ENCODE measurements at places on chromosomes 7 and 10. TPM values are rescaled to one million over a fixed set of nuclear protein-coding genes. Genes with fewer than 3 reads are reported as not detected.

- no peaks in the 10 kb centered on the region for H3K27me3 ChIP-seq
- H3K4me3 ChIP-seq: no peak overlapping the region
- H3K36me3 ChIP-seq: no peaks in the 10 kb centered on the region
- no peak for DNase-seq
These were observed 576.1 kb upstream of the LRRTM3 start for GRCh38 chr10:66349726-66350125.

GRCh38 chr7:138001529-138002095 lies at the start of gene CREB3L2:
Gene CREB3L2 (minus strand): TSS chr7:138002086. CDS start chr7:138001705, 381 bp downstream.
- peak within 1 kb of the TSS; percentile 96 for H3K27ac ChIP-seq
- DNase-seq: peak; percentile 44
- H3K36me3 ChIP-seq: no peaks in the 10 kb centered on the region
- peak within 1 kb of the TSS; percentile 94 for H3K4me3 ChIP-seq
- peaks cover 21% of the 10 kb centered on the region for H3K4me1 ChIP-seq

DNA sequence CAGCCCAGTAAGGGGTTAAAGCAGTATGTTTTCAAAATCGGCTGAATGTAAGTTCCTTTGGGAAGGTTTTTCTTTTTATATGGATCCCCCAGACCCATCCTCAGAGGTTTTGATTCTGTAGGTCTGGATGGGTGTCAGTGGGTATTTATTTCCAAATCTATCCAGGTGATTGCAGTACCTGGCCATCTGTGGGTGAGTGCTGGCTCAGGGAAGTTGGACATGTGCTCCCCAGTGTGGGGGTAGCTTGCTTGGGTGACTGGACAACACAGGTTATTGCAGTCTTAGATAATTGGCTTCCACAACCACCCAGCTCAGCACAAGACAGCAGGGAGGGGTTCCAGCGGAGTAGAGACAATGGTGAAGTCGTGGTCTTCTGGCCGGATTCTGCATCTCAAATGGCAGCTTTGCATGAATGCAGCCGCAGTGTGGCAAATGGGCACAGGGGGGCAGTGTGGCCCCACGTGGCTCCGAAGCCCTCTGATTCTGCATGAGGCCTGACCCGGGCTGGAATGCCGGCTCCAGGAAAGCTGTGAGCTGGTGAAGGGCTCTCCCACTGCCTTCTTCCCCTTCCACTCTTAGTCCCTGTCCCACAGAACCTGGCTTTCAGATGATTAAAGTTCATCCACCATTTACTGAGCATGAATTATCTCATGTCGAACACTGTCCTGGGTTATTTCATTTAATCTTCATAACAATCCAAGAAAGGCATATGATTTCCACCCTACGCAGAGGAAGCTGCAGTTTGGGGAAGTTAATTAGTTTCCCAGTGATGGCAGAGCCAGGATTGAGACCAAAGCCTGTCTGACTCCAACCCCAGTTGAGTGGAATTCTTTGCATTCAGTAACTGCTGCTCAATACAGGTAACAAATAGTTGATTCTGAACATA lies 64.5 kb upstream of the SYPL1 start:
- H3K36me3 ChIP-seq: no peaks in the 10 kb centered on the region
- no peak overlapping the region for H3K4me3 ChIP-seq
- no peak overlapping the region for H3K27ac ChIP-seq
- H3K27me3 ChIP-seq: peaks cover 11% of the 10 kb centered on the region
- H3K4me1 ChIP-seq: peaks cover 2% of the 10 kb centered on the region

DNA sequence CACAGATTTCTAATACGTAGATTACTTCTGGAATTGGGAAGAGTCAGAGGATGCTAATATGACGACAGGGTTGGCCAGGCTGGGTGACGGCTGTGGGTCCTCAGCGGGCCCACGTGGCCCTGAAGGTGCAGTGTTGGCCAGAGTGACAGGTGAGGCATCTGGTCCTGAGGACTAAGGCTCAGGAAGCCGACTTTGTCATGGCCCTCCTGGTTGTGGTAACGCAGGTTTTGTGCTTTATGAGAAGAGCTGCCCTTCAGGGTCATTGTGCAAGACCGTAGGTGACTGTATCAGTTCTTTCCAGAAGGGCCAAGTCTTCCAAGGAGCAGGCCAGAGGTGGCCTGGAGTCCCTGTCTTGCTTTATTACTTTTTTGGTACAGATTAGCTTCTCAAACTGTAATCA lies 2.5 kb downstream of the EIF3B start:
- H3K4me1 ChIP-seq: peaks cover 66% of the 10 kb centered on the region
- DNase-seq: no peak
- no peaks in the 10 kb centered on the region for H3K27me3 ChIP-seq
- no peaks in the 10 kb centered on the region for H3K36me3 ChIP-seq
- H3K27ac ChIP-seq: peak overlapping the region; percentile 72

DNA sequence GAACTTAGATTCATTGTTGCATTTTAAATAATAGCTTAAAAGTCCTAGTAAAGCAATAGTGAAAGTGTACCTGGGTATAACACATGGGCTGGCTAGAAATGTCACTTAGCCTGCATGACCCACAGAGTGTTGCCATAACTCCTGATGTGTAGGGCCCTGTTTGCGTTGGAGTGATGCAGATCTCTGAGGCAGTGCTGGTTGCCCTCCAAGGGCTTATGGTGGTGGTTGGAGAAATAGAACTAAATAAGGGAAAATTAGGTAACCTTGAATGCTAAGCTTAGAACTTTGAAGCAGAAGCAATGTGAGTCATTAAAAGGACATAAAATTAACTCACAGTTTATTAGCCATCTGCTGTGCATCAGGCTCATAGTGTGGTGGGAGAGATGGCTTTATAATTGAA lies 105.7 kb downstream of the CCNY start:
- H3K4me3 ChIP-seq: no peak overlapping the region
- H3K27ac ChIP-seq: no peak overlapping the region
- H3K4me1 ChIP-seq: peaks cover 37% of the 10 kb centered on the region
- no peak for DNase-seq

DNA sequence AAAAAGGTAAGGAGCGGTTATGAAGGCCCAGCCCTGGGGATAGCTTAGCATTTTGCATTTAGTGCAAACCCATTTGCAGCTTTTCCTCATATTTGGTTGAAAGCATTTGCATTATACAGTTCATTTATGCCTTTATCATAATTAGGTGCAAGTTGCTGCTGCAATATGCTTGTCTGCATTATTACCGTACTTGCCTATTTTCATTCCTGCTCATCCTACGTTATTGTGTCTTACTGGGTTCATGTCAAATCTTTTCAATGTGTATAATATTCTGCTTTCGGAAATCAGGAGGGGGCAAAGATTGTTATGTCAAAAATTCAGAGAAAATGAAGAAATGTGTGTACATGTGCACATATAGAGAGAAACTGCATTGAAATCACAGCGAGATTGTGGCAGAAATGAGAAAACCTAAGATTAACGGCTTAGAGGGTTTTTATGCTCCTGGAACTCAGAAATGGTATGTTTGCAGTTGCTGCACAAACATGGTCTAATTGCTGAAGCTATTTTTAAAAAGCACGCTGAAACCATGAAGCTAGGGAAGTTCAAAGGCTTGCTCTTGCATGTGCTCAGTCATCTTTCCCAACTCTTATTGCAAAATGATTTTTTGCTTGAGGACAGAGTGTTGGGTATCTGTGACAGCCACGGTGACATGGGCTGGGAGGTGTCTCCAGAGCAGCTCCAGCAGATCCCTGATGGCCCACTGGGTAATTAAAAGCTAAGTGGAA lies 613.2 kb downstream of the SDK1 start:
- H3K4me1 ChIP-seq: peaks cover 3% of the 10 kb centered on the region
- peaks cover 2% of the 10 kb centered on the region for H3K27me3 ChIP-seq
- no peak overlapping the region for H3K4me3 ChIP-seq
- H3K36me3 ChIP-seq: no peaks in the 10 kb centered on the region
- no peak overlapping the region for H3K27ac ChIP-seq

DNA sequence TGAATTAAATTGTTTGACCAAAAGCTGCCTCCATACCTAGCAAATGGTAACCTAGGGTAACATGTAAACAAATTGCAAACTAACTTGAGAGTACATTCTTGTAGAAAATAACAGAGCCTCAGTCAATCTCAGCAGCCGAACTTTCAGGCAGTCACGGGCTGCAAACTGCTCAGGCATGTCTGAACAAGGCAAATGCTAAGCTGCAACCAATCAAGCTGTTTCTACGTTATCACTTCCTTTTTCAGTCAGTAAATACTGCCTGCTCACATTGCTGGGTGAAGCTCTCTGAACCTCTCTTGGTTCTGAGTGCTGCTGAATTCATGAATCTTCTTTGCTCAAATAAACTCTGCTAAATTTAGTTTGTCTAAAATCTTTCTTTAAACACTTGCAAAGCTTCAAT lies 1212.4 kb downstream of the SORCS1 start:
- no peak overlapping the region for H3K4me3 ChIP-seq
- H3K27ac ChIP-seq: no peak overlapping the region
- no peaks in the 10 kb centered on the region for H3K36me3 ChIP-seq
- DNase-seq: no peak

DNA sequence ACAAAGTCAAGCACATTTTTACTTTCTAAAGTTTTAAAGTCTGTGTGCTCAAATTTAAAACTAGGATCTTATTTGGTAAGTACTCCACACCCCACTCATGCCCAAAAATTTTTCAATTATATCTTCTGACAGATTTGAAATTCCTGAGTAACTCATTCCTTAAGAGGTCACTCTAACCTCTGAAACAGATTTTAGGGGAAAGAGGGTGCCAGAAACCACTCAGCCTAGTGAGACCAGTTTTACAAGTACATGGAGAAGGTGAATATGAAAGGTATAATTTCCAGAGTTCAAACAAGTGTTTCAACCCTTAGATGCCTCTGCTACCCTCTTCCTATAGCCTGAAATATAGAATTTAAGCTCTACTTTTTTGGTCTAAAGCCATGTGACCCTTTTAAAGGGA lies 79.2 kb downstream of the C7orf25 start:
- H3K4me1 ChIP-seq: no peaks in the 10 kb centered on the region
- no peaks in the 10 kb centered on the region for H3K36me3 ChIP-seq
- no peak overlapping the region for H3K4me3 ChIP-seq
- H3K27ac ChIP-seq: no peak overlapping the region

GRCh38 chr10:122258136-122259074 lies 12.7 kb upstream of the BTBD16 start:
- H3K36me3 ChIP-seq: peaks cover 15% of the 10 kb centered on the region
- H3K4me3 ChIP-seq: no peak overlapping the region
- H3K27ac ChIP-seq: no peak overlapping the region
- DNase-seq: no peak

- no peaks in the 10 kb centered on the region for H3K4me1 ChIP-seq
- H3K4me3 ChIP-seq: no peak overlapping the region
- no peaks in the 10 kb centered on the region for H3K36me3 ChIP-seq
- no peak for DNase-seq
- no peak overlapping the region for H3K27ac ChIP-seq
These were observed 129.1 kb downstream of the SEPTIN14 start for GRCh38 chr7:55733241-55734140.

DNA sequence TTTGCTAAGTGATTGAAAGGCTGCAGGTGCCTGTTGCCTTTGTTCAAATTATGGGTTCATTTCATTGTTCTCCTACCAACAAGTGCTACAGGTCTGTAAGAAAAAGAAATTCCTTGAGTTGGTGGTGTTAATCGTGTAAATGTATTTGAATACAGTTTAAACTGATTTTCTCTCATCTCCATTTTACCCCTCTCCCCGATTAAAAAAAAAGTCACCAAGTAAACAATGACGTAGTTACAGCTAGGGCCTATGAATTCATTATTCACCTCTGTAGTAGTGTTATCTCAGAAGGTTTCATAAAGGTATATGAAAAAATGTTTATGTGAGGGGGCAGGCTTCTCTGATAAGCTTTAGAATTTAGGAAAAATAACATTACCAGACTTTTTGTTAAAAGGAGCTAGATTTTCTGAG lies 1.1 kb downstream of the REEP3 start:
- no peaks in the 10 kb centered on the region for H3K36me3 ChIP-seq
- no peaks in the 10 kb centered on the region for H3K27me3 ChIP-seq
- peaks cover 59% of the 10 kb centered on the region for H3K4me1 ChIP-seq
- peak overlapping the region; percentile 89 for H3K4me3 ChIP-seq

- no peaks in the 10 kb centered on the region for H3K36me3 ChIP-seq
- H3K4me1 ChIP-seq: no peaks in the 10 kb centered on the region
- H3K4me3 ChIP-seq: no peak overlapping the region
- no peaks in the 10 kb centered on the region for H3K27me3 ChIP-seq
These were observed 236.4 kb downstream of the HGF start for GRCh38 chr7:81533426-81533825.

DNA sequence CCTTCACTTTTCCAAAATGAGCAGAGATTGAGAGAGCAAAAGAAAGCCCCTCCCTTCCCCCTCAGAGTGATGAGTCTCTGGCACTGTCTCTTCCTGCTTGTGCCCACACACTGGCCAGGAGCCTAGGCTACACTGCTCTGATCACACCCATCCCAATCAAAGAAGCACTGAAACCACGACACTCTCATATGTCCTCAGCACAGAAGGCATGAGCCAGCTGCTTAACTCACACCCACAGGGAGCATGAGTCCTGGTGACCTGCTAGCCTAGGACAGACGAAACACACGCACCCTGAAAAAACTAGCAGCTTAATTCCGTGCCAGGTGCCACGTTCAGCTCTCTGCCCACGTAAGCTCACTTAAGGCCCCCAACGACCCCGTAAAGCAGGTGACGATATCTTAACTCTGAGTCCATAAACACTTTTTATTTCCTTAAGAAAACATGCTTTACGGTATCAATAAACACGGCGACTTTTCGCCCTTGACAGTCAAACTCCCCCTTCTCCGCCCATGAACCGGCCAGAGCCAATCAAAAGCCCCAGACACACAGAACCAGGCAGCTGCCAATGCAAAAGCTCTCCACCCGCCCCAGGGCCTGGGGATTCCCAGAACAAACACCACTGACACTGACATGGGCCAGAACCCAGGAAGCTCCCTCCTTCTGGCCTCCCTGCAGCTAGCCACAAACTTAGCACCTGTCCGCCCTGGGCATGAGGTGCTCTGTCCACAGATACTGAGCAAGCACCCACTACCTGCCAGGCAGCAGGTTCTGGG lies 69.0 kb downstream of the TNRC18 start:
- DNase-seq: no peak
- H3K4me3 ChIP-seq: no peak overlapping the region
- no peaks in the 10 kb centered on the region for H3K36me3 ChIP-seq
- H3K4me1 ChIP-seq: peaks cover 16% of the 10 kb centered on the region

- peak; percentile 66 for DNase-seq
- no peaks in the 10 kb centered on the region for H3K27me3 ChIP-seq
- H3K27ac ChIP-seq: peak overlapping the region; percentile 97
- no peaks in the 10 kb centered on the region for H3K36me3 ChIP-seq
- H3K4me1 ChIP-seq: peaks cover 12% of the 10 kb centered on the region
- H3K4me3 ChIP-seq: peak overlapping the region; percentile 89
These were observed 256.4 kb downstream of the CAMK1D start for GRCh38 chr10:12605580-12606405.

- H3K4me1 ChIP-seq: no peaks in the 10 kb centered on the region
- H3K4me3 ChIP-seq: no peak overlapping the region
- H3K27ac ChIP-seq: no peak overlapping the region
- no peaks in the 10 kb centered on the region for H3K36me3 ChIP-seq
- no peaks in the 10 kb centered on the region for H3K27me3 ChIP-seq
These were observed 146.8 kb upstream of the TMEM229A start for GRCh38 chr7:124179641-124180040.

CAMK2B gene
- total RNA-seq: not detected

SLF2 gene
- total RNA-seq: 46.1 TPM

TMEM184A gene
- total RNA-seq: not detected

KIF20B gene
- 22.6 TPM for total RNA-seq

PVRIG gene
- 83.8 TPM for total RNA-seq

INTS1 gene
- total RNA-seq: 136 TPM

CTNNA3 gene
- total RNA-seq: not detected

CPED1 gene
- not detected for total RNA-seq

FEZF1 gene
- total RNA-seq: not detected

SLC26A5 gene
- not detected for total RNA-seq

STK31 gene
- 0.85 TPM for total RNA-seq

SLC29A4 gene
- 0.16 TPM for total RNA-seq
